Activated T-helper 2 cell treated with anti-CD3 and anti-CD28 coated beads, Interferon-gamma antibody, Interleukin-2, Interleukin-4, amounts not matched to agents 10 μg/mL and 5 μg/mL and 100 μg/mL, durations not matched to agents 14 hours and 24 hours and 36 hours (primary cell): ENCODE measurements at places on chromosomes 3 and 15. TPM values are rescaled to one million over a fixed set of nuclear protein-coding genes. Genes with fewer than 3 reads are reported as not detected.

The MESP1 gene
- 7.1 and 7.5 TPM in 2 replicates for total RNA-seq

DNA sequence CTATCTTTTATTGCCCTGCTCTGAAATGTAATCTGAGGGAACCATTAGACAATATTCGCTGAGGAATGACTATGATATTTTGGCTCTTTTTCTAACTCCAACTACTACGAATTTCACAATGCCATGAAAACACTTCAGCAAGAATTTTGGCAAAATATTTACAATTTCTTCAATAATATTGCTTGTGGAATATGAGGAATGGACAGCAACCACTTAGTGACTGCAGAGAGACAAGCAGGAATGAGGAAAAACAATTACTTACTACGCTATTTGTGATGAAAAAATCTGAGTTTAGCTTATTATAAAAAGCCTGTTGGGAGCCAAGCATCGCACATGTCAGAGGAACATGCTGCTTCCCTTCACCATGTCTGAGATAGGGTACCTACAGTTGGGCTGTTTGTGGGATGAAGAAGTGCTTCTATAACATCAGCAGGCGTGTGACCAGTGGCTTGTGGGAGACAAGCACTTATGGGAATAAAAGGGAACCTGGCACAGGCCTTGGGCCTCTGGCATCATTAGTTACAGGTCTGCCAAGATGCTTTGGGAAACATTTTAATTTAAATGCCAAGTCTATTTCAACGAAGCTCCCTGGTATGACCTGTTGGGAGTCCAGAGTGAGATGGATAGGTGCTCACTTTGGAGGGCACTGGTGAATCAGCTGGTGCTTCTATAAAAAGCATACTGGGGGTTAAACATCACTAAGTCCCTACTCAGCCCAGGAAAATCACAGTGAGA, 2.7 kb upstream of the PLCL2 start:
- DNase-seq = no peak

GRCh38 chr3:16441371-16441875, 72.1 kb downstream of the RFTN1 start:
- no peak for DNase-seq

The ZNF774 gene
- 2.7 and 3.6 TPM in 2 replicates for total RNA-seq
